ENCODE measurements at places on chromosomes 6 and 20.

DNA sequence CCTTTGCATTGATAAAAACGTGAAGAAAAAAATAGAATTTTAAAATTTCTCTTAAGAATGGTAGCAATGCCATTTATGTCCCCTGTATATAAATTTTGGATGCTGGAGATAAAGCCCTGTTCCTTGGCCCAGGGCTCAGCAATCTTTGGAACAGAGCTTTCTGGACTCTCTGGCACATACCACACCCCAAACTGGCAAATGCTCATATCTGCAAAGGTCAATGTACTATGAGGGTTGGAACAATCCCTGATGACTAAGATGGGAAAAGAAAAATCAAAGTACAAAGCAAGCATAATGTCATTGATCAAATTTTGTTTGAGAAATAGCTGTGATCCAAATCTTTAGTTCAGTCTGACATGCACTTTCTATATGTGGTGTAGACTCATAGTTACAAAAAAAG, 158.1 kb upstream of the HCRTR2 start:
- DNase-seq: no peak

GRCh38 chr6:120198033-120198432, 848.5 kb upstream of the MAN1A1 start:
- DNase-seq: no peak

GRCh38 chr6:50966532-50966931, 147.9 kb downstream of the TFAP2B start:
- DNase-seq: no peak

DNA sequence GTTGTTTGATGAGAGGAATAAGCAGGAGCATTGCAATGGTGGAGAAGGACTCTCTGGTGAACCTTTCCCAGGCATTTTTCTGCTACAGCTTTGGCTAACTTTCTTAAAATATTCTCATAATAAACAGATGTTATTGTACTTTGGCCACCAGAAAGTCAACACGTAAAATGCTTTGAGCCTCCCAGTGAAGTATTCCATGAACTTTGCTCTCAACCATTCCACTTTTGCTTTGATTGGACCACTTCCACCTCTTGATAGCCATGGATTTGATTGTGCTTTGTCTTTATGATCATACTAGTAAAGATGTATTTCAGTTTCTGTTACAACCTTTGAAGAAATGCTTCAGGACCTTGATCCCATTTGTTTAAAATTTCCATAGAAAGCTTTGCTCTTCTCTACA, 241.1 kb downstream of the TENT5A start:
- DNase-seq: no peak

GRCh38 chr6:57097596-57097995, 7.6 kb downstream of the ZNF451 start:
- DNase-seq: no peak

- DNase-seq: no peak
These were observed 235 bp downstream of the MAP7 start for GRCh38 chr6:136550045-136550329.

GRCh38 chr6:37860226-37860839, 40.8 kb downstream of the ZFAND3 start:
- DNase-seq: no peak

GRCh38 chr20:25214426-25214790, 18.9 kb downstream of the ENTPD6 start:
- DNase-seq: no peak

GRCh38 chr6:162528538-162528937, 199.0 kb downstream of the PRKN start:
- no peak for DNase-seq

GRCh38 chr6:4270001-4270400, 134.6 kb upstream of the ECI2 start:
- DNase-seq: no peak

- DNase-seq: no peak
These were observed 45.8 kb downstream of the NR2E1 start for GRCh38 chr6:108211671-108212070.

DNA sequence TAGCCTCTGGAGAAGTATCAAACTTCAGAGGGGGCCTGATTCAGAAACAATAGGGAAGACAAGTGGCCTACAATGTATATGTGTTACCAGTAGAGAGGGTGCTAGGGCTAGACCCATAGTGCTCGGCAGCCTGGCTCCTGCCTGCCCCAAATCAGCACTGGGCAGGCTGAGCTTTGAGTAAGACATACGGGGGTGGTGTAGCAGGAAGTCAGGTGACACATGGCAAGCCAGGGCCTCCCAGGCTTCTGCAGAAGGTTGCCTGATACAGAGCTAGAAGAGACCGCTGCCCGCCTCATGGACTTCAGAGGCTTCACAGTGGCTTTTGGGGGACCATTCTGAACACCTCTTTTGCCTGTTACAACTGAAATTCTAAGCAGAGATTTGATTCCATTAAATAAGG, 43.4 kb downstream of the RALY start:
- DNase-seq: no peak

GRCh38 chr6:82298012-82298411, 50.5 kb upstream of the IBTK start:
- no peak for DNase-seq

DNA sequence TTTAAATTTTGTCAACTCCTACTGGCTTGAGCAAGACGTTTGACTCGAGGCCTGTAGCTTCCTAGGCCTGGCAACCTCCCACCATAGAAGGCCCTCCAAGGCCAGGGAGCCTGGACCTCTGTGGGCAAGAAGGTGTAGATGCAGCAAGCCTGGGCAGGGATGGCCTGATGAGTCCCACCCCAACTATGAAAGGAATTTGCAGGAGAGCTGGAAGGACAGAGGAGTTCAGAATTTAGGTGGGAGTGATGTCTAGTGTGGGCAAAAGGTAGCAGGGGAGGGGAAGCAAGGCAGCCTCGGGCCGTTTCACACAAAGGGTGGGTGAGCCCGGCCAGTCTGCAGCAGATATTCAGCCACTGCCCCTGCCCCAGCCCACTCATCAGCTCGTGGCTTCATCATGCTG, 245.2 kb downstream of the CDH26 start:
- DNase-seq: no peak

DNA sequence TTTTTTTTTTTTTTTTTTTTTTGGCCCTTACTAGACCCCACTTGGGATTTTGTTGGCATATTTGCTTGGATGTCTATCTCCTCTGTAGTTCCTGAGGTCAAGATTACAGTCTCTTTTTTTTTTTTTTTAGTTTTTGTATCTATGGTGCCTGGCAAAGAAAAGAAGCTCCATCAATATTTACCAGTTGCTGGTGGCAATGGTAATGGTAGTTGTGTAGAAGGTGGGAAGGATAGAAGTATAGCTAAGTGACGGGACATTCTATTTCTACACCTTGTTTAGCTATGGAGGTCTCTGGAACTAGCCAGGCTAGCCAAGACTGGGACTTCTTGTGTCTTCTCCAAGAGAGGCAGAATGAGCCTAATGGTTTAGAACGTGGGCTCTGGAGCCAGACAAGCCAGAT, 42.2 kb upstream of the TNFAIP3 start:
- DNase-seq: no peak

- DNase-seq: no peak
These were observed 70.4 kb upstream of the MLN start for GRCh38 chr6:33874136-33874760.

- no peak for DNase-seq
These were observed 179.3 kb downstream of the CARMIL1 start for GRCh38 chr6:25458485-25458884.

DNA sequence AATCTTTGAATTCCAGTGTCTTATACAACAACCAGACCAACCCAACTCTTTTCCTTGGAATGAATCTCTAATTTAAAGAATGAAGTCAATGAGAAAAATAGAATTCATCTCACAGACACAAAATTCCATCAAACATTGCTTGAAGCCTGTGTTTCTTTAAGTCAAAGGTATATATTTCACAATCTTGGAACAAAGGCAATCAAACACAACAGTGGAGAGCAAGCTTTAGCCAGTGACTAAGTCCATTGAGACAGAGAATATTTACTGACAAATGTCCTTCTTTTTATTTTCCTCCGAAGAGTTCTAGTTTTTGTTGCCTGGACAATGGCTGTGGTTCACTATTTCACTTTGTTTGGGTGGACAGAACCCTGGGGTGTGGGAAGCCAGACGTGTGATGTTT, 35.8 kb downstream of the MEP1A start:
- DNase-seq: no peak

DNA sequence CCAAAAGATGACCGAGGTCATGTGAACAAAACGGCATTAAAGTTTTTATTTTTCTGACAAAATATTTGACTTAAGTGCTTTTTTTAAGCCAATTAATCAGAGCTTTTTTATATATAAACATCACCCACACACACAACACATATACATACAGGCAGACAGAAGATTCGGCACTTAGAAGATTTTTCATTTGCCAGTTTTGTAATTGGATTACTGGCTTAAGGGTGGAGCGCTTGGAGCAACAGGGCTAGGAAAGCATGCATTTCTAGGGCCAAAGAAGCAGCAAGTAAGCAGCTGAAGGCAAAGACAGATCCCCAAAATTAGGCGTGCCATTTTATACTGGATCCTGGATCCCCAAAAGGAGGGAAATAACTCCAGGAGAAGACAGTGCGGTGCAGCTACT, 30.3 kb downstream of the SAMD5 start:
- no peak for DNase-seq

GRCh38 chr6:29751480-29751879, 28.2 kb downstream of the HLA-F start:
- DNase-seq: no peak

DNA sequence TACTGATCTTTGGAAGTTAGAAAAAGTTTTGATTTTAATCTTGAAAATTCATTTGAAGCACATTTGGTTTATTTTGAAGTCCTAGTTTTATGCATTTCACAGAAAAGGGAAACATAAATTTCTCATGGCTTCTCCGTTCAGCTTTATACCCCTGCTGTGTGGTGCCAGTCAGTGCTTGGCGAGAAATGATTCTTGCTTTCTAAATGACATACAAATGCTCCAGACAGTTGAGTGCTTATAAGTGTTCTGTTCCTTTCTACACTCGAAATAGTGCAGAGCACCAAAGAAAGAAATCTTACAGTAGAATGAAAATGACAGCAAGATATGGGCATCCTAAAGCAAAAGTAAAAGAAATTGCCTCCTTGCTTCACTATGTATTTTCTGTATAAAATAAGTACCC, 9.0 kb upstream of the ZNF292 start:
- DNase-seq: no peak
